NCI-H2171 treated with DMSO at 0.1 percent for 48 hours (cell line): ENCODE measurements at places on chromosomes 4 and X.

- DNase-seq, result no peak
Measured at GRCh38 chr4:58070726-58071125, 960.5 kb upstream of the IGFBP7 start.

DNA sequence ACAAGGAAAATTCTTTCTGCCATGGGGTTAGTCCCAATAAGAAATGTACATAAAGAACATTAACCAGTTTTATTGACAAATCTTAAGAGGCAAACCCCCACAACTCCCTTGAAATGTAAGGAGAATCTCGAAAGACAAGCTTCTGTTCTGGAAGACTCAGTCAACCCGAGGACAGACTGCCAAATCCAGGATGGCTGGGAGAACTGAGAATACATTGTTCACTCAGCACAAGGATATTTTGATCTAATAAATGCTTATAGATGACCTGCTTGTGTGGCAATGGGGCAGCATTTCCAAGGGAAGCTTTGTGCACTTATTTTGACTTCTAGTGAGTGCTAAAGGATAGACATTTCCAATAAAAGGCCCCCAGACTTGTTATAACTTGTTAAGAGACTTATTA lies 280.4 kb downstream of the DHX15 start:
- no peak for DNase-seq

GRCh38 chrX:151825925-151826485 lies 86.7 kb upstream of the MAGEA4 start:
- DNase-seq, result peak; percentile 10

DNA sequence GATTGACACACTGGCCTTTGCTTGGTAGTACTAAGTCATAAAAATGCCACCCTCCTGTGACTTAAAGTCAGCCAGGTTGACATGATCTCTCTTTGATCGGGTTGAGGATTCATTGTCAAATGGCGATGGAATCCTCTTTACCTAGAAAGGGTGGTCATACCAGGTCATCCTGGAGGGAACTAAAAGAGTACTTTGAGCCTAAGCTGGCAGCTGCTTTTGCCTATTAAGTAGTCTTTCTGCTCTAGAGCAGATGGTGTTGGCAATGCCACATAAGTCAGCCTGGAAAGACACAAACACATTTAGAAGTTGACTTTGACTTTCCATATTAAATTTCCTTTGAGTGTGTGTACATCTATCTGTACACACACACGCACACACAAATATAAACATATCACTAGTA lies 39.2 kb upstream of the C4orf54 start:
- peak; percentile 21 for DNase-seq

- no peak for DNase-seq
Measured at GRCh38 chr4:13733817-13734216, 106.3 kb upstream of the BOD1L1 start.

DNA sequence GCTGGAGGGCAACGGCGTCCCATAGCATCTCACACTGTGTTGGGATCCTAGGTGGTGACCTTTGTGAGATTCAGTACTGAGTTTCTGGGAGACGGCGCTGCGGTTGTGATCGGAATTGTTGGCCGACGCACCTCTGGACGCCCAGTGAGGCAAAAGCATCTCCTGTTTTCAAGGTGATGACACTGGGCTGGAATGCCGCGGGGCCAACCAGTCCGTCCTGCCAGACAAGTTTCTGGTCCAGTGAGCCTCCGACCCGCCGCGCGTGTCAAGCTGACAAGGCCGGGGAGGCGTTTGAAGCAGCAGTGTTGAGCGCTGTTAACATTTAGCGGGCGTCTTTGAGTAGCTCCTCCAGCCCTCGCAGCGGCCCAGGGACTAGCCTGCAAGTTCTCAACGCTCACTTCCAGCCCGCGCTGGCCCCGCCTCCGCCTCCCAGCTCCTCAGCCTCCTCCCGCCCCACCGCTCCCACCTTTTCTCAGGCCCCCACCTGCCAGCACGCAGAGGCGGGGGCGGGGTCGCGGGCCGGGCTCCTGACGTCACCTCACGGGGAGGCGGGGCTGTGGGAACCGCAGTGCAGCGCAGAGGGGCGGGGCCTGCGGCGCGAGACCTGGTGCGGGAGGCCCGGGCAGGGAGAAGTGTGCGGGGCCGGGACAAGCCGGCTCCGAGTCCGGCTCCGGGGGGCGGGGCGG lies 482 bp upstream of the CDS1 start:
- peak; percentile 75 for DNase-seq

- DNase-seq, result no peak
Measured at GRCh38 chr4:177717407-177717806, 275.2 kb upstream of the AGA start.

GRCh38 chr4:101321481-101322042 lies 25.8 kb downstream of the PPP3CA start:
- no peak for DNase-seq

GRCh38 chr4:45349859-45350258 lies 623.5 kb upstream of the GNPDA2 start:
- no peak for DNase-seq

- DNase-seq, result peak; percentile 38
Measured at GRCh38 chr4:112633477-112634235, 3.1 kb downstream of the ZGRF1 start.

- DNase-seq, result no peak
Measured at GRCh38 chrX:53798281-53798680, 111.8 kb upstream of the HUWE1 start.

DNA sequence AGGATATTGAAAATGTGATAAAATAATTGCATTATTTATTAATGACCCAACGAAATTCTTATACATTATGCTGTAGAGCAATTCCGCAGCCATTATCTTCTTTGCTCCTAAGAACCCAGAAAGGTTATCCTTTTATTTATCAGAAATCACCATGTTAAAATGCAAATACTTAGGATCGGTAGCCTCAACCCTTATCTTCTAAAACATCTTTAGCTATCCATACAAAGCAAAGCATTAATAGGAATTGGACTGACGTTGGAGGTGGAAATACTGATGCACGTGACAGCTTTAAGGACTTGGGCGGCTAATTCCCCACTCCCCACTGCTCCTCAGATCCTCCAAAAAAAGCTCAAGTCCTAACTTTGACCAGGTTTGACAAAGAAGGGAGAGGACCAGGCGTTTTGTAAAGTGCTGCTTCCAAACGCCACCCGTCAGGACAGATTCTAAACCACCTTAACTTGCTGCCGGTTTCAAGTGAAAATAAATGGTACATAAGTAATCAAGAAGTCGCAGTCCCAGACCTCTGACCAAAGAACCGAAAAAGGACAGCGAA lies 539 bp upstream of the SPCS3 start:
- DNase-seq, result no peak

GRCh38 chrX:11640089-11640488 lies 25.6 kb downstream of the ARHGAP6 start:
- no peak for DNase-seq

GRCh38 chrX:110699109-110699508 lies 96.5 kb downstream of the CHRDL1 start:
- no peak for DNase-seq

GRCh38 chrX:85851418-85851817 lies 195.9 kb downstream of the CHM start:
- peak; percentile 0 for DNase-seq

DNA sequence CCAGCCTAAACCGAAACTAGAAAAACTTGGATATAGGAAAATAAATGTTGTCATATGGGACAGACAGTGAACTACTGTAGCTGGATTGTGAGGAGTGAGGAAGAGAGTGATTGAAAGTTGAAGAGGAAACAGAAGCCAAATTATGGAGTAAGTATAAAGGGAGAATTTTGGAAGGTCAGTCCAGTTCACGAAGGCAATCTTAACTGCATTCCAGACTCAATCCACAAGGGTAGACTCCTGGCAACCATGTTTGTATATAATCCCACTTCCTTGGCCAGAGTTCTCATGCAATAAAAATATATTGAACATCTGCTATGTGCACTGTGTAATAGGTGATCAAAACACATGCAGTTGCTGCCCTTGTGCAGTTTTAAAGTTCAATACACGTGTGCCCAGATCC lies 58.6 kb upstream of the CAMK2D start:
- DNase-seq, result no peak

DNA sequence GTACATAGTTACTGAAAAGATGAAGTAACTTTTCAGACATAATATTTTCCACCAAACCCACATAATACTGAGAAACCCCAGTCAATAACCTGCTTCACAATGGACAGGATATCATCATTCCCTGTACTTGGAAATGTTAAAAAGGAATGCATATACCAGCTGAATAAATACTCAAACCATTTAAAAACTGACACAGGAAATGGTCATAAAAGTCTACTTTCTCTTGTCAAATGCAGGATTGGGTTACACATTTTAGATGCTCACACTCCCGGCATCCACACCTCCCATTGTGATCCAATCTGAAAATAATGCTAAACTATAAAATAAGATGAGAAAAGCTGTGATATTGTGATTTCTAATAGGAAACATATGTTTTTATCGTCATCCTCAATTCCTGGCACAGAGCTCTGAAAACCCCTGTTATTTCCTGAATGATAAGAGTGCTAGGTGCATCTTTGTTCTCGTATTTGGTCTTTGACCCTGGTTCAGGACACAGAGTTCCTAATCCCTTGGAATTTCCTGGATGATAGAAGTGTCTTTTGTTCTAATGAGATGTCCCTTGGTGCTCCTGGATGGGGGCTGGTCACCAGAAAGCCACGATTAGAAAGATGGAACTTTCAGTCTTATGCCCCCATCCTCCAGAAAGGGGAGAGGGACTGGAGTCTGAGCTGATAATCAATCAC lies 821.3 kb downstream of the TRIML1 start:
- DNase-seq, result no peak

DNA sequence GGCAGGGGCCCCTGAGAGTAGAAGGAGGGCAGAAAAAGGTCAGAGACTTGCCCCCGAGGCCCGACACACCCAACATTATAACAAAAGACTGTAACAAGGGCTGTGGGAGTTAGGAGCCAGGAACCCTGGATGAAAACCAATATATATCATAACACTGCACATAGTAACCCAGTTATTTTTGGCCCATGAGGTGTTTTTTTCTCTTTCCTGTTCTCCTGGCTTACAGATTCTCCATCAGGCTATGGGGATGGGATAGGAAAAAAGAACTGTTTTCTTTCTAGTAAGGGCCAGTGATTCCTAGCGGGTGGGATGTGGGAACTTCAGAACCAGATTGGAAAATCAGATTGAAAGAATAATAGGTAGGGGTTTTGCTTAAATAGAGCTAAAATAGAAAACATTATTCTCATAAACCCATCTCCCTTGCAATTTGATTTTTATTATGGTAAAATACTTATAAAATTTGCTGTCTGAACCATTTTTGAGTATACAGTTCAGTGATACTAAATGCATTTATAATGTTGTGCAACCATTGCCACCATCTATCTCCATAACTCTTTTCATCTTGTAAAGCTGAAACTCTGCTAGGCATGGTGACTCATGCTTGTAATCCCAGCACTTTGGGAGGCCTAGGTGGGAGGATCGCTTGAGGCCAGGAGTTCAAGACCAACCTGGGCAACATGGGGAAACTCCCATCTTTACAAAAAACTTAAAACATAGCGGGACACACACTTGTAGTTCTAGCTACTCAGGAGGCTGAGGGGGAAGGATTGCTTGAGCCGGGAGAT lies 33.5 kb downstream of the SNX25 start:
- no peak for DNase-seq

DNA sequence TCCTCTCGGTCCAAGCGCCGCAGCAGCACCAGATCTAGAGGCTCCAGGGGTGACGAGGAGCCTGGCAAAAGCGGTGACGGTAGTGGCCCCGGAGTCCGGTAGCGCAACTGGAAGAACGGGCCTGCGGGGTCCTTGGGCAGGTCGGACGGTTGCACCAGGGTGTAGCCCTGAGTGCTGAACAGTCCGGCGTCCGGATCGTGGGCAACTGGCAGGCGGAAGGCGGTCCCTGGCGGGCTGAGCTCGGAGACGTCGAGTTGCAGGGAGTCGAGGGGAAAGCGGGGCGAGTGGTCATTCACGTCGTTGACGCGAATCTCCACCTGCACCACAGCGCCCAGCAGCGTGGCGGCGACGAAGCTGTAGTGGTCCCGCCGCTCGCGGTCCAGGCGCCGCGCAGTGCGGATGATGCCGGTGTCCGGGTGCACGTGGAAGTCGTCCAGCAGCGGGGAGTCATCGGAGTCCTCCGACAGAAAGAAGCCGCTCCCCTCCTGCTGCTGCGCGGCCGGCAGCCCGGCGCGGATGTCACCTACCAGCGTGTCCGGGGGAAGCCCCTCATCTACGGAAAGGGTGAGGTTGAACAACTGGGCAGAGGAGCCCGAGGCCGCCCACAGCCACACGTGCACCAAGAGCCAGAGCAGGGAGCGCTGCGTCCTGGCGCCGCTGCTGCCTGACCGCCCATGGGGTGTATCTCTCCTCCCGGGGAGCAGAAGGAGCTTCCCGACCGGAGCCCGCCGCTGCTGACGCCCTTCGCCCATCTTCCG lies 837 bp downstream of the DCHS2 start:
- DNase-seq, result no peak

DNA sequence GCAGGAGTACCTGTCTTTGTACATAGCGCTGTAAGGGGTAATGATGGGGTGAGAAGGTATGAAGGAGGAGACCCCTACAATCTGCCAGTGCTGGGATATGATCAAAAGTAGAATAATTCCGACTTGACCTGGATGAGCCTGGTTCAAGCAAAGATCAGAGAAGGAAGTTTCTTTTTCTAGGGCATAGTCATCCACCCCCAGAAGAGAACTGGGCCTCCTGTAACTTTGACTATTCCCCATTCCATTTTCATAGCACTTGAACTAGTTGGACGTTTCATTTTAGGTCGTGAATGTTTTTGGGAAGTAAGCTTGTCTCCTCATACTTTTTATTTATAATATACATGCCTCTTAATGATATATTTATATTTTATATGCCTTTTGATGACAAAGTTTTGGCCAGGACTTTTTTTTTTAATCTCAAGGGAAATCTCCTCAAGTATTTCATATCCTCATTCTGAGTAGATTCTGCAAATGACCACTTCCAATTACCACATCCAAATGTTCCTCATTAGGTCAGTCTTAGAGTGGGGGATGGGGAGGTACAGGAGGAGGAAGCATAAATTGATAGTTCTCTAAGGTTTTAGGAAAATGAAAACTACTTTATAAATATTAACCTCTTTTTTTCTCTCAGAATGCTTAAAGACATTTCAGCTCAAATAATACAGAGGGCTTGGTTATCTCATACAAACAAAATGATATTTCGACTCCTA lies 3.5 kb downstream of the CXorf58 start:
- DNase-seq, result no peak

GRCh38 chr4:145230726-145231125 lies 50.3 kb upstream of the OTUD4 start:
- DNase-seq, result no peak

- DNase-seq, result peak; percentile 2
Measured at GRCh38 chr4:130468340-130468739, 1372.4 kb downstream of the C4orf33 start.

DNA sequence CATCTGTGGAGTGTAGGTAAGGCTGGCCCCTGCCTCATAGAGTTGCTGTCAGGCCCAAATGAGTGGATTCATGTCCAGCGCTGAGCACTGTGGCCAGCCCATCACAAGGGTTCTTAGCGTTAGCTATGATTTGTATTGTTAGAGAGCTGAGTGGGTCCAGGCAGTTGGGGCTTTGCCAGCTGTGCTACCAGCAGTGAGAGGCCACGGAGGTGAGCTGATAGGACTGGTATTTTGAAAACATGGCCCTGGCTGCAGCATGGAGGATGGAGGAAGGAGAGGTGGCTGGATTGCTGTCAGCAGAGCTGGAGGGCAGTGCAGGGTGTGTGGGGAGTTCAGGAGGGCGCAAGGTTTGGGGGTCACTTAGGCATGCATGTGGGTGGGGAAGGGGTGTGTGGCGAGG lies 69.8 kb downstream of the PSAPL1 start:
- no peak for DNase-seq
